ENCODE measurements at places on chromosomes 12 and 14. TPM values are rescaled to one million over a fixed set of nuclear protein-coding genes. Genes with fewer than 3 reads are reported as not detected.

GRCh38 chr14:104352493-104353220 is 214.3 kb downstream of the KIF26A start:
- no peak for DNase-seq

GRCh38 chr12:52049286-52049685 is 2.0 kb upstream of the NR4A1 start:
- no peak for DNase-seq

DNA sequence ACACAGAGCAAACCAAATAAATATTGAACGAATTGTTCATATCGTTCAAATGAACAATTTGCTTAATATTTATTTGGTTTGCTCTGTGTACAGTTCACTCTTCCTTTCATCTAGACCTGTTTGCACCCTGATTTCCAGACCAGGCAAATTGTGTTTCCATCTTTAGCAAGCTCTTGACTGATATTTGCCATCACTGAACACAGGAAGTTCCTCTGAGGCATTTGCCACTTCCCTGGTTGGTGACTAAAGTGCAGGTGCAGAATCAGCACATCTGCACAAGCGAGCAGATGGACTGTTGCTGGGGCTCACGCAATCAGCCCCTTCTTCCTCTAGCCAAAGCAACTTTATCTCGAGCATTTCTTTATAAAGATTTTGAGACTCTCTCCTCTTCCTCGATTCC is 112.9 kb downstream of the DAAM1 start:
- DNase-seq: no peak

Gene TAS2R9
- total RNA-seq: not detected

Data from WTC11 (cell line).